A549 treated with CpdA at 1 μM for 4 hours (cell line): ENCODE measurements at places on chromosomes 1 and 21. TPM values are rescaled to one million over a fixed set of nuclear protein-coding genes. Genes with fewer than 3 reads are reported as not detected.

The RNU5D-1 gene
- total RNA-seq: not detected in 5 replicates

The LRRC71 gene
- 0.15 to 0.24 TPM (median 0.17 TPM) in 4 of 5 replicates, not detected in the other for total RNA-seq

The KRTAP21-2 gene
- not detected in 5 replicates for total RNA-seq

The CYP4Z1 gene
- not detected in 5 replicates for total RNA-seq

The ETV3L gene
- not detected in 5 replicates for total RNA-seq

The TMPRSS2 gene
- total RNA-seq: 0.02 to 0.13 TPM (median 0.09 TPM) in 3 of 5 replicates, not detected in the others

The CD247 gene
- total RNA-seq: 0.19 to 0.38 TPM (median 0.29 TPM) in 3 of 5 replicates, not detected in the others

The TNFRSF14 gene
- total RNA-seq: 0.08 to 0.22 TPM (median 0.16 TPM) in 4 of 5 replicates, not detected in the other

The PLA2G5 gene
- total RNA-seq: not detected in 5 replicates

The TAL1 gene
- total RNA-seq: not detected in 5 replicates

The AADACL4 gene
- not detected in 5 replicates for total RNA-seq

The CD1C gene
- total RNA-seq: not detected in 5 replicates

The SLC22A15 gene
- 0.49 to 0.73 TPM (median 0.61 TPM) in 5 replicates for total RNA-seq

The FAM72A gene
- total RNA-seq: 10.3 to 12.3 TPM (median 12.1 TPM) in 5 replicates

The CFHR1 gene
- total RNA-seq: 0.16 to 0.40 TPM (median 0.22 TPM) in 4 of 5 replicates, not detected in the other

The DDR2 gene
- 0.15 to 0.67 TPM (median 0.33 TPM) in 5 replicates for total RNA-seq

The CD164L2 gene
- not detected in 5 replicates for total RNA-seq

The PCP4 gene
- not detected in 5 replicates for total RNA-seq

The EDARADD gene
- 2.7 to 3.6 TPM (median 2.9 TPM) in 5 replicates for total RNA-seq

The CD1D gene
- total RNA-seq: 0.05 TPM in 1 of 5 replicates, not detected in the others

The FCRL2 gene
- not detected in 5 replicates for total RNA-seq

The ZNF648 gene
- total RNA-seq: not detected in 5 replicates

The PCP4L1 gene
- total RNA-seq: 0.07 to 0.10 TPM (median 0.09 TPM) in 3 of 5 replicates, not detected in the others

The RIPK4 gene
- total RNA-seq: 11.2 to 14.7 TPM (median 12.2 TPM) in 5 replicates

The YIPF1 gene
- 13.0 to 15.0 TPM (median 14.5 TPM) in 5 replicates for total RNA-seq

The ADAMTS5 gene
- not detected in 5 replicates for total RNA-seq

The CRP gene
- not detected in 5 replicates for total RNA-seq

The GSTM3 gene
- 21.7 to 28.1 TPM (median 24.7 TPM) in 5 replicates for total RNA-seq

The TSSK3 gene
- 0.07 TPM in 1 of 5 replicates, not detected in the others for total RNA-seq

The BEND5 gene
- total RNA-seq: not detected in 5 replicates

The VWA1 gene
- total RNA-seq: 4.8 to 15.8 TPM (median 14.9 TPM) in 5 replicates

The SLC25A34 gene
- 0.20 to 0.45 TPM (median 0.35 TPM) in 5 replicates for total RNA-seq

The NFYC gene
- 39.6 to 45.8 TPM (median 41.2 TPM) in 5 replicates for total RNA-seq

The TMEM39B gene
- 9.1 to 13.8 TPM (median 13.5 TPM) in 5 replicates for total RNA-seq

The S100A9 gene
- total RNA-seq: 0.59 to 1.1 TPM (median 0.65 TPM) in 3 of 5 replicates, not detected in the others
